Fibroblast of skin of right biceps (primary cell): ENCODE measurements at places on chromosomes 13 and 19.
A peak's percentile ranks its signal among the peaks of the same experiment; 100 is the strongest.

DNA sequence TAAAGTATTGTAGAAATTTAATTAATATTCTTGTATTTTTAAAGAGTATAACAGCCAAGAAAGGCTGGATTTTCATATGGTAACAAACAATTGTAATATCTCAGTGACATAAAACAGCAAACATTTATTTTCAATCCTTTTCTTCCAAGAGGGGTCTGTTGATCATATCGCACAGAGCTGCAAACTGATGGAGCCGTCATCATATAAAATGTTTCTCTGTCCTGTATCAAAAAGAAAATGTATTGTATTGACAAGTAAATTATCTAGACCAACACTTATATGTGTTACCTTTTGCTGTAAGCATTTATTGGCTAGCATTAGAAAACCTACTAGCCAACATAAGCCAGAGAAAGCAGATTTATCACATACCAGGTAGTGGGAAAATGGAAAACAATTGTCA is 2861.4 kb upstream of the PCDH20 start:
- DNase-seq: no peak

DNA sequence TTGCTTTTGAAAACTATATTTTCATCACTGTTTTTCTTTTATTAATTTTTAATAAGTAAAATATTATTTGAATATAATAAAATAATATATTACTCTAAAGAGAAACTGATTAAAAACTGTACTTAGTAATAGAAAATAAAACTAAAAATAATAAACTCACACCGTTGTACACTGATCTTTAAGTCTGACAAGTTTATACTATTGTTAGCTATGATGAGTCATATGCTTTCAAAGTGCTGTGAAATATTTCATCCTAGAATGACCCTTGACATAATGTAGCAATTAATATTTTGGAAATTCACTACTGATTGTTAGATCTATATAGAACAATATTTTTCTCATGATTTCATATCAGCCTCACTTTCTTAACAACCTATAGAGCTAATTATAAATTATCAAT is 1040.6 kb upstream of the SPRY2 start:
- no peak for DNase-seq

- no peak for DNase-seq
Observed at GRCh38 chr19:51491586-51491985, 10.0 kb downstream of the SIGLEC12 start.

- DNase-seq: peak; percentile 46
Observed at GRCh38 chr13:101292711-101293110, 123.6 kb downstream of the NALCN start.

DNA sequence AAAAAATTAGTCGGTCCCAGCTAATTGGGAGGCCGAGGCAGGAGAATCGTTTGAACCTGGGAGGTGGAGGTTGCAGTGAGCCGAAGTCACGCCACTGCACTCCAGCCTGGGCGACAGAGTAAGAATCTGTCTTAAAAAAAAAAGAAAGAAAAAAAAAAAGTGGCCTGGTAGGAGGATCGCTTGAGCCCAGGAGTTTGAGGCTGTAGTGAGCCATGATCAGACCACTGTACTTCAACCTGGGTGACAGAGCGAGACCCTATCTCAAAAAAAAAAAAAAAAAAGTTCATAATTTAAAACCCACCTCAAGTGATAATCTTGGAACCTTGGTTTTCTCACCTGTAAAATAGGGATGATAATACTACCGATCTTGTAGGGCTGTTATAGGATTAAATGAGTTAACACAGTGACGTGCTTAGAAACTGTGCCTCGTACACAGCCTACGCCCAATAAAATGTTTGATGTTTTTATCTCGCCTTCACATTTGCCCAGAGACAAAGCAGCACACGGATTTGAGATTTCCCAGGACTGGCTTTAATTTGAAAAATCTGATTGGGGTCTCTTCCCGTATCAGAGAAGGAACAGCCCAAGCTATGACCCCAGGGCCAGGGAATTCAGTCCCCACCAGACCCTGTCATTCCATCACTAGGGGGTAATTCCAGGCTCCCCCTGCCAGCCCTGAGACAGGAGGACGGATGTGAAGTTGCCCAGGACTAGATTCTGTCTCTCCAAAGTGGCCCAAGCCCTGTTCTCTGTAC is 3.6 kb downstream of the SERTAD1 start:
- no peak for DNase-seq

DNA sequence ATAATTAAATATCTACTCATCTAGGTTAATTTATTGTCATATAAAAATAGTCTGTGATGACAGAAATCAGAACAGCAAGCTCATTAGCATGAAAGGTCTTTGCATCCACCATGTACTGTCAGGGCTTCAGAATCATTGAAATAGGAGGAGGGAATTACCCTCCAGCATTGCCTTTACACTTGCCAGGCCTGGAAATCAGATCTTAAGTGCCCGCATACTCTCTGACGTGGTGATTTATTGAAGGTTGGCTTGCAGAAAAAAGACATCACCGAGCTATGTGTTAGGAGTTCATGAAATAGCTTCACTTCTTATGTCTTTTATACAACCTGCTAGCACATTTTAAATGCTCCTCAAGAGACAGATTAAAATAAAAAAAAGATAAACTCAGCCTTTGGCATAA is 661.7 kb upstream of the SLITRK1 start:
- DNase-seq: no peak

DNA sequence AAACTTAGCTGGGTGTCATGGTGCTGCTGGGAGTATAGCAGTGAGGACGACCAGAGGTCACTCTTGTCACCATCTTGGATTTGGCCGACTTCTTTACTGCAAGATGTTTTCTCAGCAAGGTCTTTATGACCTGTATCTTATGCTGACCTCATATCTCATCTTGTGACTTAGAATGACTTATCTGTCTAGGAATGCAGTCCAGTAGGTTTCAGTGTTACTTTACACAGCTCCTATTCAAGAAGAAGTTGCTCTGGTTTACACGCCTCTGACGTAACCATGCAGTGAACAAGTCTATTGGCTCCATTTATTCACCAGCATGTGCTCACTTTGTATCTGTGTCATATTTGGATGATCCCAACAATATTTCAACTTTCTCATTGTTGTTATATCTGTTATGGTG is 26.7 kb downstream of the ZNF850 start:
- no peak for DNase-seq

DNA sequence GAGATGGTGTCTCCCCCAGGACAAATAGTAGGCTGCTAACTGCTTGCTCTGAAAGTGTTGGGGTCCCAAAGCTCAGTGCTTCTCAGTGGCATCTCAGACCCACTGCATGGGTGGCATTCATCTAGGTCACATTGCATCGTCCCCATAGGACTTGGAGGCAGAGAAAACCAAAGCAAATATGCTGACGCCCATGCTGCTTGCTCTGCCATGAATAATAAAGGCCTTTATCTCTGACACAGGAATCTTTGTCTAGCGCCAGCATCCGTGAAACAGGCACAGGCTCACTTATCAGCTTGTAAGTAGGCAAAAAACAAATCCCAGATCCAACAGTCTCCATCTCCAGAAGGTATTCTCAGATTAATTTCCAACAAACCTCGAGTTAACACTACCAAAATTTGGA is 18.9 kb upstream of the IPO5 start:
- no peak for DNase-seq

DNA sequence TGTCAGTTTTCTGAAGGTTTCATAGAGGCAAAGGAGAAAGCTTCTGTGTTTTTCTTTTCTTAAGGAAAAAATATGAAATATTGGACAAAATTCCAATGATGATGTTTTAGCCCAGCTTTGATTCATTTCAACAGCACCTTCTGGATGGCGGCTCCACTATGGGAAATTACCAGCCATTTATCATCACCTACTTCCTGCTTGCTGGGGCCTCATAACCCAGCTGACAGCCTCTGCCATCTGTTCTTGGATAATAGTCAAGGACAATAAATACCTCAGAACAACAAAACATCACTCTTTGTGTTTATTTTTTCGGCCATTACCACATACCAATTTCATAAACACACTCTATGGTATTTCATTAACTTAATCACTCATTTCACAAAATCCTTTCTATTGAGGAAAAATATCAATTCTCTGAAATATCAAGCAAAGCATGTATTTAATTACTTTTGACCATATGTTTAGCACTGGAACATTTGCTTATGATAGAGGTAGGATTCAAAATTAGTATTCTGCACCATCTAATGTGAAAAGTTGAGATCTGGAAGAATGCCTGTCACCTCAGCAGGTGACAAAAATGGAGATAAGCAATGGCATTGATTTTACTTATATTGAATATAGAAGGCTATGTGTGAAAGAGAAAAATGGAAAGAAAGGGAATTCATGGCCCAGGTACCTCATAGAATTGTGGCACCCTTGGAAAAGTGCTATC is 629.7 kb downstream of the LIG4 start:
- no peak for DNase-seq

- no peak for DNase-seq
Observed at GRCh38 chr19:53810187-53810546, 13.9 kb downstream of the NLRP12 start.

- DNase-seq: no peak
Observed at GRCh38 chr19:58058467-58058866, 615 bp upstream of the ZNF135 start.

DNA sequence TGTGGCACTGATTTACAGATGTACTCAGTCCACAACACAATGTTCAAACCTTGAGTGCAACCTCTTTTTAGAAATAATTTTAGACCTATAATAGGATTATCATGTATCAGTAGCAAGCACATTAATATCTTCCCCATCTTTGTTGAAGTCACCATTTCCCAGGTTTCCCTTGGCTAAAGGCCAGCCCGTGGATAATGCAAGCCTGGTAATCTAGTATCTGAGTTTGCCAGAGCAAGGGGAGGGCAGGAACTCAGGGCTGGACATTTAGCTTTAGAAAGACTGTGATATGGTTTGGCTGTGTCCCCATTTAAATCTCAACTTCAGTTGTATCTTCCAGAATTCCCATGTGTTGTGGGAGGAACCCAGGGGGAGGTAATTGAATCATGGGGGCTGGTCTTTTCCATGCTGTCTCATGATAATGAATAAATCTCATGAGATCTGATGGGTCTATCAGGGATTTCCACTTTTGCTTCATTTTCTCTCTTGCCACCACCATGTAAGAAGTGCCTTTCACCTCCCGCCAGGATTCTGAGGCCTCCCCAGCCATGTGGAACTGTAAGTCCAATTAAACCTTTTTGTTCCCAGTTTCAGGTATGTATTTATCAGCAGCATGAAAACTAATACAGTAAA is 37.7 kb downstream of the SLC6A16 start:
- no peak for DNase-seq

DNA sequence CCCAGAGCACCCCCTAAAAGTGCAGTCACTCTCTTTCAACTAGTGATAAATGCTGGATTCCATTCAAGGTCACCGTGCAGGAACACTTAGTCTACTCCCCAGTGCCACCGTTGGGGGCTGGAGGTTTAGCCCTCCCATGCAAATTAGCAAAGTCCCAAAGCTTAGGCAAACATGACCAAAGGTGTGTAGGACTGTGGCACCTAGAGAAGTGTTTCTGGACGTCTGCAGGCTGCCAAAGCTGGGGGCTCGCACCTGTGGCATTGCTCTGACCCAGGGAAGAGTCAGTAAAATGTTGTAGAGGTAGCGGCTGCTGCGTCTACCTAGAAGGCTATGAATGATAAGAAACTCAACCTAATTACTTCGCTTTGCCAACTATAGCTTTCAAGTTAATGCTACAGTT is 13.9 kb downstream of the COL4A1 start:
- no peak for DNase-seq

DNA sequence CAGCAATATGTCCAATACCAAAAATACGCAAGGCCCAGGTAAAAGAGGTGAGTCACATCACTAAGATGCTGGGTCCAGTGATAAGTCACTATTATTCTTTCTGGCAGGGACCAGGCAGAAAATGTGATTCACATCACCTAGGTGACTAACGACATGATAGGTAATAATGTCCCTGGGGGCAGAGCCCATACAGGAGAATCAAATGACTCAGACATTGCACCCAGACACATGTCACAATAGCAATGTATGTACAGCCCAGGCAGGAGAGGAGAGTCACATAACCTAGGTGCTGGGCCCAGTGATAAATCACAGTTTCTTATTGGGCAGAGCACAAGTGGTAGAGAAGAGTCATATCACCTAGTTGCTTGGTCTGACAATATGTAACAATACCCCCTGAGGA is 28.9 kb upstream of the ZNF729 start:
- no peak for DNase-seq

DNA sequence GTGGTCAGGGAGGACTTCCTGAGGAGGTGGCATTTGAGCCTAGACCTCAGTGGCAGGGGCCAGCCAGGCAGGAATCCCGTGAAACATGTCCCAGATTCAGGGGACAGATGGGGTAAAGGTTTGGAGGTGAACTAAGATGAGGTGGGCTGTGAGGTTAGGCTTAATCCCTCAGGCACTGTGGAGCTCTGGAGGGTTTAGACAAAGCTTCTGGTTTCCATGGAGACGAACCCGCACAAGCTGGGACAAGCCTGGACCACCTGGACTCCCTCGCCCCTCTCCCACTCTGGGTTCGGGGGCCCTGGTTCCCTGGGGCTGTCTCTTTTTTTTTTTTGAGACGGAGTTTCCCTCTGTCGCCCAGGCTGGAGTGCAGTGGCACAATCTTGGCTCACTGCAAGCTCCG is 15.7 kb downstream of the TJP3 start:
- no peak for DNase-seq

DNA sequence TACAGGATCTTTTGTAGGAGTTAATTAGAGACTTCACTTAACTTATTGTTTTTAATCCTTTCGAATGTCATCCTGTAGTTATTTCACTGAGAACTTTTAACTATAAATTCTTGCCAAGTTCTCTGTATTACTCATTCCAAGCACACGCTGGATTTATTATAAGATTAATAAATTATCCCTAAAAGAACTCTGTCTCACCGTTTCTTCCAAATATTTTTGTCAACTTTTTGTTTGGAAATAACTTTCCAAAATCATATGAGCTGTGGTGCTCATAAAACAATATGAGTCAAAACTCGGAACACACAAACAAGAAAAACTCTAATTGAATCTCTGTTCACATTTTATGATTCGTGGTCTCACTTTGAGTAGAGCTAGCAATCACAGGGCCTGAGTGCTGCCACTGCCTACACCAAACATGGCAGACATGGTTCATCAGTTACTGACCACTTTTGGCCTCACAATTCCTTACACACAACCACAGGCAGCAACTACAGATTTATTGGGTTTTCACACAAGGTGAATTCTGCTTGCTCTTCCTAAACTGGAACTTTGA is 412.0 kb downstream of the FGF14 start:
- no peak for DNase-seq

- DNase-seq: no peak
Observed at GRCh38 chr19:41945135-41945766, 13.9 kb downstream of the RABAC1 start.

DNA sequence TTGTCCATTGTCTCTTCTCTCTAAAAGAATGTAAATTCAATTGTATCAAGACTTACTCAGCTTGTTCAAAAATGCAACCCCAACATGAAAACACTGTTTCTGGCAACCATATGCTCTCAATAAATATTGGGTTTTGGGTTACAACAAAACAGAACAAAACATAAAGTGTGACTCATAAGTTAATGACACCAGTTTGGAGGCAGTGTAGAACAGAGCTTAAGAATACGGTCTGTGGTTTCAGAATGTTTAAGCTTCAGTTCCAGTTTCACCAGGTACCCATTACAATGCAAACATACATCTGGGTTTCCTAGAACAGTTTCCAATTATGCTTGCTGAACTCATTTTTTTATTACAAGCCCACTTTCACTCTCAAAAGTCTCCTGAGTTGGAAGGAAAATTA is 285.8 kb upstream of the PCDH9 start:
- DNase-seq: peak; percentile 72
